Lung (tissue), 17 donors: ENCODE measurements at places on chromosomes 2 and 18. TPM values are rescaled to one million over a fixed set of nuclear protein-coding genes. Genes with fewer than 3 reads are reported as not detected.

The TRAF3IP1 gene
- total RNA-seq, result 19.5 TPM

The DCDC2C gene
- total RNA-seq, result not detected

The NXPH2 gene
- not detected for total RNA-seq

The GPR155 gene
- total RNA-seq, result 3.3 TPM

The CFC1 gene
- total RNA-seq, result not detected

The PLCL1 gene
- 13.0 TPM for total RNA-seq

The SP5 gene
- total RNA-seq, result 4.2 TPM

The ZSWIM2 gene
- not detected for total RNA-seq

The GREB1L gene
- 1.2 TPM for total RNA-seq

DNA sequence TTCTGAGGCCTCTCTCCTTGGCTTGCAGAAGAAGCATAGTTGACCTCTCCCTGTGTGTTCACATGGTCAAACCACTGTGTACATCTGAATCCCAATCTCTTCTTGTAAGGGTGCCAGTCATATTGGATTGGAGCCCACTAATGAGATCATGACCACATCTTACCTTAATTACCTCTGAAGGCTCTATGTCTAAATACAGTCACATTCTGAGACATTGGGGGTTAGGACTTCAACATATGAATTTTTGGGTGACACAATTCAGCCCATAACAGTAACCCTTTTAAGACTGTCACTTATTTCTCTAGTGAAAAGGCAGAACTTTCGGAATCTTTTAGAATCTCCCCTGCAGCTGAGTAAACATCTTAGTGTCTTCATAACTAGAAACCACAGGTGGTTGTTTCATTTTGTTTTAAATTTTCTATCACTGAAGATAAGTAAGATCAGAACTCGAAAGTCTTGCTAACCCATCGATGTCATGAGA, 33.3 kb downstream of the BMP10 start:
- H3K4me3 ChIP-seq, result no peak overlapping the region
- no peaks in the 10 kb centered on the region for H3K36me3 ChIP-seq
- no peak overlapping the region for H3K27ac ChIP-seq
- no peaks in the 10 kb centered on the region for H3K4me1 ChIP-seq
- DNase-seq, result no peak

GRCh38 chr2:182360663-182361260, 66.1 kb downstream of the PDE1A start:
- no peak overlapping the region for H3K27ac ChIP-seq
- DNase-seq, result no peak
- no peaks in the 10 kb centered on the region for H3K4me1 ChIP-seq
- H3K36me3 ChIP-seq, result no peaks in the 10 kb centered on the region
- H3K4me3 ChIP-seq, result no peak overlapping the region

DNA sequence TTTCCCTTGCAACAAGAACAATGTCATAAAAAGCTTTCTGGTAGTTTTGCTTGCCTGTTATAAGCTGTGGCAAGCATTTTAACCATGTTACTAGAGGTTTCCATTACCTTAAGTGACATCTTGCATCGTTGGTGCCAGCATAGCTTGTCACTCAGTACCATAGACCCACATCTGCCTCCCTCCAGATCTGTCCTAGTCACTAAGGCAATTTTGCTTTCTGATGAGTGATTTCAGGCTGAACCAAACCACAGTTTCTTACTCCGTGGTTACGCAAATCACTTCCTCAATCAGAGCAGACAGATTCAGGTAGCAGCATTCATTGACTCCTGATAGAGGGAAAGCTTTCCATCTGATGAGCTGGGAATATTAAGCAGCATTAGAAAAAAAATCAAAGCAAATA, 1057.5 kb upstream of the FAM98A start:
- H3K4me3 ChIP-seq, result no peak overlapping the region
- H3K27me3 ChIP-seq, result no peaks in the 10 kb centered on the region
- DNase-seq, result no peak
- H3K36me3 ChIP-seq, result no peaks in the 10 kb centered on the region

GRCh38 chr18:63148449-63149301, 170.9 kb downstream of the BCL2 start:
- H3K4me3 ChIP-seq, result no peak overlapping the region
- no peak overlapping the region for H3K27ac ChIP-seq
- H3K27me3 ChIP-seq, result no peaks in the 10 kb centered on the region
- peaks cover 2% of the 10 kb centered on the region for H3K4me1 ChIP-seq

DNA sequence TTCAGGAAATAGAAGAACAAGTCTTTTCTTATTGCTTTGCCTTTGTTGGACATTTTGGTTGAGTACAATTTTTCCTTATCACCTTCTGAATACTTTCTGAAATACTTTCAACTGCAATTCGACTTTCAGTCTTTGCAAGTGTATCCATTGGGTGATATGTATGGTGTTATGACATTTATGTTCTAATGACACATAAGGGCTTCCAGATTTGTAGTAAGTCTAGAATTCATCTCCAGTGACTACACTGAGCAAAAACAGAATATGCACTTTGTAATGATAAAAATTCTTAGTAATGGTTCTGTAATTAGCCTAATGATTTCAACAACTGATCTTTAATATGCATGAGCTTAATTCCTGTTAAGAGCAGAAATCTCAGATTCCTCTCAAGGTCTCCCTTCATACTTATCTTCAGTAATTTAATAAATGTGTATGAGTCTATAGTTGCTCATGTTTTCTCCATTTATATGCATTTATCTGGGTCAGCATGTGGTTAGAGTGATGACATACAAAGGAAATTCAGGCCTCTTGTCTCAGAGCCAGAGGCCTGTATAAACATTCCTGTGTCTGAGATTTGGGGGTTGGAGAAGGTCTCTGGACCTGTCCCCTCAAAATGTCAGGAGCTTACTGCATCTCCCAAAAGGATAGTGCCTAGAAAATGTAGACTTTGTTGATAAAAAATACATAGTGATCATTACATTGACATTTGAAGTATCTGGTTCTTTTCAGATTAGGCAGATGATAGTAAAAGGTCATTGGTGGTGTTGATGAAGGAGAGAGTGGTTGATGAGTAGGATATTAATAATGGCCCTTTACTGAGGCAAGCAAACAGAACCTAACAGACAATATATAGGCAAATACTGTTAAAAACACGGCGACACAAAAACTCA, 114.9 kb downstream of the QPCT start:
- no peaks in the 10 kb centered on the region for H3K36me3 ChIP-seq
- H3K4me3 ChIP-seq, result no peak overlapping the region
- peak overlapping the region; percentile 40 for H3K27ac ChIP-seq
- peak; percentile 33 for DNase-seq
- H3K27me3 ChIP-seq, result no peaks in the 10 kb centered on the region
- H3K4me1 ChIP-seq, result peaks cover 9% of the 10 kb centered on the region

DNA sequence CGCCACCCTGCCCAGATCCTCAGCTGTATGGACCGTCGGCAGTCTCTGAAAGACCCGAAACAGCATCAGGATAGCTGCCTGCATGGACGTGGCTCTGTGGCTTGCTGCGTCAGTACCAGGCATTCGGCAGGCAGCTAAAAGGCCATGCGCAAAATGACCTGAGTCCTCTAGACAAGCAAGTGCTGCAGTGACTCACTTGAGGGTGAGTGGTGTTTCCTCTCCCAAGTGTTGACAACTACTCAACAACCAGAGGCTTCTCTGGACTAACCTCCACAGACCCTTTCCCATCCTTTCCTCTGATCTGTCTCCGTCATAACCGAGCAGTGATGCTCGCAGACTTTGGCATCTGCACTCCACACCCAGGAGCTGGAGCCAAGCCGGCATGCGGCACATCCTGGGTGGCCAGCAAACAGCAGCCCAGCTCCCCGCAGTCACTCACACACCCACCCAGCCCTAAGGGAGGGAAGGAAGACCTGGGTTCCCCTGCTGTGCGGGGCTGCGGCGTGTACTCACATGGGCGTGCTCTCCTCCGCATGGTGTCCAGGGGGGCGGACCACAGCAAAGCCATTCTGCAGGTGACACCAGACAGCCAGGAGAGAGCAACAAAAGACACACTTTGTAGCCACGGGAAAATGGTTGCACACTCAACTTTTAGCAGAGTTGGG, 239.3 kb downstream of the TWIST2 start:
- no peak overlapping the region for H3K4me3 ChIP-seq
- H3K27ac ChIP-seq, result no peak overlapping the region
- H3K36me3 ChIP-seq, result peaks cover 6% of the 10 kb centered on the region
- no peak for DNase-seq

DNA sequence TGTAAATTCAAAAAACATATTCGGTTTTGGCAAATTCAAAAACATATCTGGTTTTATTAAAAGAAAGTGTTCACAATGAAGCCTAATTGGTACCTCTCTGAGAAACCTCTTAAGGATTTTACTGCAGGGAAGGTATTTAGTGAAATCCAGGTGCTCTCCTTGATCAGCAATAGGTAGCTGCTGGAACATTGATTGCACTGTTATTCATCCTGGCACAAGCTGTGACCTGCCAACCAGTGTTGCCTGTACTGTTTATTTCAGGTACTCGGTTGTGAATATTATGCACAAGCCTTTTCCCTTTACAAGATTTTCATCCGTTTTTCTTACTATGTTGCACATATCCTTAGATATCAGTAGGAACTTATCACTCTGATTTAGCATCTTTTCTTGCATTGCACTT, 155.8 kb upstream of the ZEB2 start:
- no peaks in the 10 kb centered on the region for H3K4me1 ChIP-seq
- H3K27ac ChIP-seq, result no peak overlapping the region
- H3K4me3 ChIP-seq, result no peak overlapping the region
- H3K27me3 ChIP-seq, result no peaks in the 10 kb centered on the region
- H3K36me3 ChIP-seq, result no peaks in the 10 kb centered on the region

DNA sequence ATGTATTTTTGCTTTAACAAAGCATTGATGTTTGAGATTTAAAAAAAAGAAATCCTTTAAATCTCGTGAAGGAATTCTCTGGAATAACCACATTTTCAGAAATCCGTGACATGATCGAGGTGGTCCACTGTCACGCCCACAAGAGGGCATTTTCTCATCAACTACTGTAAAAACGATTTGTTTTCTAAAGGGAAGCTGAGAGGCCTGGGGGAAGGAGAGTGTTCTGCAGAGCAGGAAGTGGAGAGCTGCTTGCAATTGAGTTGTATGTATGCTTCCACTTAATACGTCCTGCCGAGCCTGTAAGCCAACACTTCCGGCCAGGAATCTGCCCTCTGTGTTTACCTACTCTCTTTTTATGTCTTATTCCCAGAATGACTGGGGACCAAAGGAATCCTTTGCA, 19.4 kb downstream of the KLHL29 start:
- DNase-seq, result peak; percentile 72
- H3K4me1 ChIP-seq, result peaks cover 3% of the 10 kb centered on the region
- H3K4me3 ChIP-seq, result no peak overlapping the region
- H3K36me3 ChIP-seq, result no peaks in the 10 kb centered on the region

- no peaks in the 10 kb centered on the region for H3K36me3 ChIP-seq
- H3K4me1 ChIP-seq, result no peaks in the 10 kb centered on the region
- H3K4me3 ChIP-seq, result no peak overlapping the region
- DNase-seq, result no peak
- H3K27ac ChIP-seq, result no peak overlapping the region
- no peaks in the 10 kb centered on the region for H3K27me3 ChIP-seq
These were observed 26.5 kb downstream of the NFATC1 start for GRCh38 chr18:79422022-79422782.

GRCh38 chr2:13822365-13822764, 810.2 kb upstream of the LRATD1 start:
- H3K27me3 ChIP-seq, result no peaks in the 10 kb centered on the region
- no peak overlapping the region for H3K4me3 ChIP-seq
- DNase-seq, result no peak

GRCh38 chr2:241798631-241799521, 10.1 kb upstream of the NEU4 start:
- H3K4me3 ChIP-seq, result no peak overlapping the region
- peaks cover 9% of the 10 kb centered on the region for H3K27me3 ChIP-seq
- no peak for DNase-seq
- no peaks in the 10 kb centered on the region for H3K4me1 ChIP-seq
- no peaks in the 10 kb centered on the region for H3K36me3 ChIP-seq

GRCh38 chr2:1827686-1828085, 83.4 kb upstream of the PXDN start:
- no peak overlapping the region for H3K27ac ChIP-seq
- no peaks in the 10 kb centered on the region for H3K4me1 ChIP-seq
- no peak overlapping the region for H3K4me3 ChIP-seq
- DNase-seq, result no peak
- no peaks in the 10 kb centered on the region for H3K36me3 ChIP-seq

- no peak overlapping the region for H3K27ac ChIP-seq
- no peak overlapping the region for H3K4me3 ChIP-seq
- H3K4me1 ChIP-seq, result no peaks in the 10 kb centered on the region
- DNase-seq, result no peak
- no peaks in the 10 kb centered on the region for H3K27me3 ChIP-seq
These were observed 90.5 kb downstream of the MSH2 start for GRCh38 chr2:47493317-47494035.

- no peak overlapping the region for H3K27ac ChIP-seq
- H3K4me3 ChIP-seq, result no peak overlapping the region
- no peak for DNase-seq
- no peaks in the 10 kb centered on the region for H3K27me3 ChIP-seq
- H3K4me1 ChIP-seq, result no peaks in the 10 kb centered on the region
These were observed 50.8 kb downstream of the ATOH8 start for GRCh38 chr2:85804583-85804982.

DNA sequence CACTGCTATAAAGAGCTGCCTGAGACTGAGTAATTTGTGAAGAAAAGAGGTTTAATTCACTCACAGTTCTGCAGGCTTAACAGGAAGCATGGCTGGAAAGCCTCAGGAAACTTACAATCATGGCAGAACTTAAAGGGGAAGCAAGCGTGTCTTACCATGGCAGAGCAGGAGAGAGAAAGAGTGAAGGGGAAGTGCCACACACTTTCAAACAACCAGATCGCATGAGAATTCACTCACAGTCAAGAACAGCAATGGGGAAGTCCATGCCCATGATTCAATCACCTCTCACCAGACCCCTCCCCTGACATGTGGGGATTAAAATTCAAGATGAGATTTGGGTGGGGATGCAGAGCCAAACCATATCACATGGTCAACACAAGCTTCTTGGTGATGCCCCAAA, 34.7 kb upstream of the CDK5R2 start:
- no peak overlapping the region for H3K4me3 ChIP-seq
- H3K27me3 ChIP-seq, result no peaks in the 10 kb centered on the region
- DNase-seq, result no peak
- no peaks in the 10 kb centered on the region for H3K36me3 ChIP-seq
- no peaks in the 10 kb centered on the region for H3K4me1 ChIP-seq
- no peak overlapping the region for H3K27ac ChIP-seq

DNA sequence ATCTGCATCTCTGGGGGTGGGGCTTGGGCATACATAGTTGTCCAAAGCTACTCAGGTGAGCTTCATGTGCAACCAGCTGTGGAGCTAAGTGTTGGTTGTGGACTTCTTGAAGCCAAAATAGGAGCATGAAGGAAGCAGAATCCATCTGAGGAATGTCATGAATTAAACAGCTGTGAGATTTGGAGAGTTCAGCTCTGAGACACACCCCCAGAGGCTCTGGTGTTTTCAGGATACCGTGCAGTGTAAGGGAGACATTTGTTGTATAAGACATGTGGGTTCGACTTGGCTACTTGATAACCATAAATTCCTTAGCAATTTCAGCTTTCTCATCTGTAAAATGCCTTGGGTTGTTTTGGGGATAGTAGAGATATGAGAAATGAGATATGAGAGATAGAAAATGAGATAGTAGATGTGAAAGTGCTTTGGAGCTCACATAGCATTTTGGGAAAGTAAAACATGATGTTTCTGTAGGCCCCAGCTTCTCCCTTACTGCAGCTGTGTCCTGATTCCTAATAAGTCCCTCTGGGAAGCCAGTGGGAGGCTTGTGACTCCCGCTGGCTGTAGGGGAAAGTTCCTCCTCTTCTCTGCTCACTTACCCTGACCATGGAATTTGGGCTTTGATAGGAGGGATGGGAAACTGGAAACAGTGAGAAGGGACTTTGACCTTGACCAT, 50.0 kb downstream of the DPYSL5 start:
- H3K4me1 ChIP-seq, result no peaks in the 10 kb centered on the region
- no peak overlapping the region for H3K27ac ChIP-seq
- DNase-seq, result no peak
- H3K36me3 ChIP-seq, result no peaks in the 10 kb centered on the region
- H3K27me3 ChIP-seq, result no peaks in the 10 kb centered on the region
